ENCODE measurements at places on chromosomes 5 and 9. TPM values are rescaled to one million over a fixed set of nuclear protein-coding genes. Genes with fewer than 3 reads are reported as not detected.
A peak's percentile ranks its signal among the peaks of the same experiment; 100 is the strongest.

FGF10 gene
- 7.8 TPM for total RNA-seq

SLC36A3 gene
- total RNA-seq, result not detected

TLX3 gene
- total RNA-seq, result not detected

CNTLN gene
- 13.7 TPM for total RNA-seq

SPATA31C1 gene
- total RNA-seq, result 0.04 TPM

GPR151 gene
- total RNA-seq, result not detected

FAM169A gene
- total RNA-seq, result 0.62 TPM

PCDHA9 gene
- 0.04 TPM for total RNA-seq

SNCAIP gene
- 10.3 TPM for total RNA-seq

DNA sequence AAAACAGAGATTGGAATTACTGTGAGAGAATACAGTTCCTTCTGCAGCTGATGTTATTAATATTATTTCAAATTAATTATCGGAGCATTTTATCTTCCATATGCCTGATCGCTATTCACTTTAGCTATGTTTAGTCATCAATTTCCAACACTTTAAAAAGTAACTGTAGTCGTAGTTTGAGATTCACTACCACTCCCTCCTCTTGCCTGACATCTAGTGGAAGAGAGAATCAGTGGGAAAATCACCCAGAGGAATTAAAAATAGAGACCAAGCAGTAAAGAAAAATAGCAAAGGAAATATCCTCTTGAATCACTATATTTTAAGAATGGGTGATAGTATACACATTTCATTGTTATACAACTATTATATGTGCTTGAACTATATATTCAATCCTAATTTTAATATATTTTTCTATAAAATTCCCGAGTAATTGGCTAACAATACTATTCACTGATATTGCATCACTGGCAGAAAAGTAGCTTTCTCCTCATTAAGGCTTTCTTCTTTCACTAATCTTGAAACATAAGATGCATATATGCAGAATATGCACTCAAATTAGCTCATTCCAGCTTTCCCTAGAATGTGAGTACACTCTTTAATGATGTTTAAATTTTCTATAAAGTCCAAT lies 708.7 kb downstream of the CDH9 start:
- peak; percentile 36 for DNase-seq

DNA sequence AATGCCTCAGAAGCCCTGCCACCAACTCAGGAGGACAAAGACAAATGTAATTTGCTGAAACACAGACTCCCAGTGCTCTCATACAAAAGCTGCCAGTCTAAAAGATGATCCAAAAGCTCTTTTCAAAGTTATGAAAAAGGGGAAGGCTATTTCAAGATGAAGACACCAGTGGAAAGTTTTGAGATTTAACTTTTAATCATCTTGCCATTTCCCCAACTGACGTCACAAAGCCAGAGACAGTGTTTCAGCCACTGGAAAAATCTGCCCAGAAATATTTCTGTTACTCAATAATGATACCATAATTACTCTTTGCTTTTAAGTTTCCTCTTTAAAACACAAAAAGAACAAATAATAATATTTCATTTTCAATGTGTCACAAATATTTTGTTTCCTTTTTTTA lies 20.9 kb downstream of the ENG start:
- peak; percentile 83 for DNase-seq

- DNase-seq, result peak; percentile 99
These were observed 59.1 kb upstream of the PJA2 start for GRCh38 chr5:109468737-109469420.

- no peak for DNase-seq
These were observed 5.8 kb downstream of the C5orf22 start for GRCh38 chr5:31537851-31538250.

DNA sequence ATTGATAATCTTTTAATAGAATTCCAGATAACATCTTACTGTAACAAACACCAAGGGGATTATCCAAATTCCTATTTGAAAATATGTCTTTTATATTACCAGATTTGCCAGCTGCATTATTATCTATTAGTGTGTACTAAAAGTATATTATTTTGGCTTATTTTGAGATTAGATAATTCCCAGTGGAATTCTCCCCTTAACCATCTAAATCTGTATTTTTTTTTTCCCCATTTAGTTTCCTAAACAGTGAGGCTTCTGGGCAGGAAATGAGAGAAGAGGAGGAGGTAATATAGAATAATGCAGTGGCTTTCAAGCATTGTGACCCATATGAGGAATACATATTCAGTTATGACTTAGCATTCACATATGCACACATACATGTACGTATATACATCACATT lies 53.5 kb upstream of the ABL1 start:
- peak; percentile 54 for DNase-seq

GRCh38 chr9:36597412-36598178 lies 24.9 kb downstream of the MELK start:
- peak; percentile 5 for DNase-seq

DNA sequence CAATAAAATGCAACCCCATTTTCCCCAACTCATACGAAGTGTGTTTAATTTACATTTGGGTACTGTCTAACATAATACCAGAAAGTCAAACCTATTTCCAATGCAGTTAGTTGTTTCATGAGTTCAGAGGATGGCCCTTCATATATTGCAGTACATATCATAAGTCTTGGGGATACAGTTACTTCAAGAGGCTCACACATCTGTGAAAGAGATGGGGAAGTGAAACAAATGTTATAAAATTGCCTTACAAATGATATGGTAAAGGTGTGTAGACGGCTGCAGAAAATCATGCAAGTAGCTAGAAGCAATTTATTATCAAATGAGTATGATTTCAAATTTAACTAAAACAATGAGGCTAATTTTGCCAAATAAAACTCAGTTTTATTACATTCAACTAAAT lies 219.0 kb upstream of the CDH12 start:
- no peak for DNase-seq

GRCh38 chr9:37582548-37583157 lies 6.5 kb upstream of the FBXO10 start:
- peak; percentile 62 for DNase-seq

DNA sequence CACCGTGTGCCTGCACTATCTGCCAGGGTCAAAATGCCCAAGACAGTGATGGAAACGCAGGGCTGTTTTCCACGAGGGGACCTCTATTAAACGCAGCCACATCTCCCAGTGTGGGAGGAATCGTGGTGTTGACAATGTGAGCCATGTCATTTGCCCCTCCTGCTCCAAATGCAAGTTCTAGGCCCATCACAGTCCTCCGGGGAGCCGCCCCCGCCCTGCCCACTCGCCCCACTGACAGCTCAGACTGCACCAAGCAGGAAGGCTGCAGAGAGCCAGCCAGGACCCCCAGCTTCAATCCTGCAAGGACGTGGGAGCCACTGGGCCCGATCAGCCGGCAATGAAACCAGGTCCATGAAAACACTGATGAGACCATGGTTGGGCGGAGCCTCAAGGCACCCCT lies 85.9 kb downstream of the VAV2 start:
- DNase-seq, result no peak

GRCh38 chr5:68225911-68226545 lies 10.5 kb downstream of the PIK3R1 start:
- DNase-seq, result no peak

DNA sequence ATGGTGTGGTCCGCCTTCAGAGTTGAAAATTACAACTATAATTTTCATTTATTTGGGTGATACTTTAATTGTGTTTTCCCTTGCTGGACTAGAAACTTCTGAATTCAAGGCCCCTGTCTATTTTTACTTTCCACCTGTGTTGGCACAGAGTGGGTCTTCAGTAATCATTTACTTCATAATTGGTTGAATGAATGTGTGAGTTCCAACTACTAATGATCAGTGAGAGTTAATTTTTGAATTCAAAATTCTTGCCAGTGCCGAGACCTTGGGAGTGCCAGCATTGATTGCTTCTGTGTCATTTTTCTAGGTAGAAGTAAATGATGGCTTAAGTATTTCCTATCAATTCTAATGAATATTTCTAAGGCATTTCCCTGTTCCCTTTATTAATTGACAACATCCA lies 61.4 kb downstream of the PARP8 start:
- DNase-seq, result no peak

DNA sequence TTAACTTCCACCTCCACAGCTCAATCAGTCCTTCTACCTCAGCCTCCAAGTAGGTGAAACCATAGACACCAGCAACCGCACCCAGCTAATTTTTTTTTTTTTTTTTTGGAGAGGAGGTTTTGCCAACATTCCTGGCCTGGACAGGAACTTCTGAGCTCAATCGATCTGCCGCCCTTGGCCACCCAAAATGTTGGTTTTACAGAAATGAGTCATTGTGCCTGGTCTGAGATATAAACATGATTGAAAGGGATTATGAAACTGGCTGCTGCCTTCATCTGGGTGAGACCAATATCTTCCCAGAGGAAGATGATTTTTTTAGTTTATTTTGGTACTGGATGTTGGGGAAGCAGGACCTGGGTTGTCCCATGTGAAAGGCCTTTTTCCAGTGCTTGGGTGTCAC lies 9.2 kb downstream of the TAF11L12 start:
- no peak for DNase-seq

DNA sequence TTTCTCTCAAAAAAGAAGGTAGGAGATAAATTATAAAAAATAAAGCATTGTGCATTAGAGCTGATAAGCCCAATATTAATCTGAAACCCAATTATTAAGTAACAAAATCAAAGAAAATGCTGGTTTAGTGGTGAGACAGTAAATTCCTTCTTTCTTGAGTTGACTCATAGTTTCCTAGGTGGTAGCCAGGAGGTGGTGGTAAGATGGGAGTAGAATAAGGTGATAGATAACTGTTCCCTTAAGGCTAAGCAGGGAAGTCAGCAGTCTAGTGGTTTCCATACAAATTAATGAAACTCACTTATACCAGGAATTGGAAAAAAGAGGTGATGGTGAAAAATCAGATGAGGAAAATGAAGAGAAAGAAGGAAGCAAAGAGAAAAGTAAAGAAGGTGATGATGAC lies 23.2 kb downstream of the LYSMD3 start:
- no peak for DNase-seq

DNA sequence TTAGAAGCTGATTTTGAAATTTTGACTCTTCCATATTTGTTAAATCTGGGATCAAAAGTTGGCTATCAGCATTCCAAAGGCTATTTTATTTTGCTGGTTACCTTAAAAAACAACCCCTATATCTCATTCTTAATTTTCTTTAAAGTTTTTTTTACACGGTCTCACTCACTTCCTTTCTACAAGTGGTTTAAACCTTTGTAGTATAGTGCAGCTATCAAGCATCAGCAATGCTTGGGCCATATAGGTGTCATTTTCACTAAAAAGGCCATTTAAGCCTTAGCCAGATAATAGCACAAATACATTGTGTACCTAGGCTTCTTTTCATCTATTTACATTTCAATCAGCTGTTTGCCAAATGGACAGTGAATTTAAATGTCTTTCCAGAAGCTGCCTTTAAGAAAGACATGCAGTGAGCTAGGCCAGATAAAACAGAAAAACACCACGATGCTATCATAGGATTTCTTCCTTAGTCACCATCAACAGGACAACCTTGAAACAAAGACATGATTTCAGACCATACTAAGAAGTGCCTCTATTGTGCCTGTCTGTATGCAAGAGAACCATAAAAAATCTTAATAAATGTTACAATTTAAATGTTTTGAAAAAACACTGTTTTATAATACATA lies 104.2 kb downstream of the RAPGEF6 start:
- no peak for DNase-seq

GRCh38 chr9:123998970-123999621 lies 12.5 kb upstream of the LHX2 start:
- no peak for DNase-seq

GRCh38 chr5:132628814-132629213 lies 29.2 kb upstream of the IL13 start:
- no peak for DNase-seq

DNA sequence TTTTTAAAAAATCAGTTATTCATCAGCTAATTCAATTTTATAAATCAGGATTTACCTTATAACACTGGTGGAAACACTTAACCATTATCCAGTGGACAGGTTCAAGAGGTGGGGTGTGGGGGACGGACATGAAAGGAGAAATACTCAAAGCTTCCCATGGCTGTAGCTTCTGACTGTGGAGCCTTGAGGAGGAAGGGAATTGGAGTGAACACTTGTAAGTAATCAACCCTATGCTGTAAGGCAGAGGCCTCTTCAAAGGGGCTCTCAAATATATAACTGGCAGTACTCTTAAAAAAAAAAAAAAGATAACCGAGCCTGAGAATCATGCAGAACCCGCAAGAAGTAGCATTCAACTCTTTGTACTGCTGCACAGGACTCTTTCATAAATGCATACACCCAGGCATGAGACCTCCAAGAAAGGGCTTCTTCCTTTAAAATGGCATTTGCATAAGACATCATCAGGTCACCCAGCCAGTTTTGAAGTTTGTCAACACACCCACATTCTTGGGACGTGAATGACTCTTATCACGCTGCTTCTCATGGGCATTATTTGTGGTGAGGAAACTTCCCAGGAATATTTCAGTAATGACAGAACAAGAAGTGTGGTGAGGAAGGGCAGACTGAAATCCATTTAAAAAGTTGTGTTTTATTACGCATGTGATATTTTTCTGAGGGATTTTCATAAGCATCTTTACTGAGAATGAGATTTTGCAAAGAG lies 8.1 kb downstream of the OSMR start:
- no peak for DNase-seq

- no peak for DNase-seq
These were observed 438 bp upstream of the LAMC3 start for GRCh38 chr9:131008563-131008908.
